Stimulated activated CD4-positive, alpha-beta T cell treated with anti-CD3 and anti-CD28 coated beads, TNF-alpha, amount 100 ng/mL, for 48 hours (primary cell): ENCODE measurements at places on chromosomes 16 and 17.
A peak's percentile ranks its signal among the peaks of the same experiment; 100 is the strongest.

DNA sequence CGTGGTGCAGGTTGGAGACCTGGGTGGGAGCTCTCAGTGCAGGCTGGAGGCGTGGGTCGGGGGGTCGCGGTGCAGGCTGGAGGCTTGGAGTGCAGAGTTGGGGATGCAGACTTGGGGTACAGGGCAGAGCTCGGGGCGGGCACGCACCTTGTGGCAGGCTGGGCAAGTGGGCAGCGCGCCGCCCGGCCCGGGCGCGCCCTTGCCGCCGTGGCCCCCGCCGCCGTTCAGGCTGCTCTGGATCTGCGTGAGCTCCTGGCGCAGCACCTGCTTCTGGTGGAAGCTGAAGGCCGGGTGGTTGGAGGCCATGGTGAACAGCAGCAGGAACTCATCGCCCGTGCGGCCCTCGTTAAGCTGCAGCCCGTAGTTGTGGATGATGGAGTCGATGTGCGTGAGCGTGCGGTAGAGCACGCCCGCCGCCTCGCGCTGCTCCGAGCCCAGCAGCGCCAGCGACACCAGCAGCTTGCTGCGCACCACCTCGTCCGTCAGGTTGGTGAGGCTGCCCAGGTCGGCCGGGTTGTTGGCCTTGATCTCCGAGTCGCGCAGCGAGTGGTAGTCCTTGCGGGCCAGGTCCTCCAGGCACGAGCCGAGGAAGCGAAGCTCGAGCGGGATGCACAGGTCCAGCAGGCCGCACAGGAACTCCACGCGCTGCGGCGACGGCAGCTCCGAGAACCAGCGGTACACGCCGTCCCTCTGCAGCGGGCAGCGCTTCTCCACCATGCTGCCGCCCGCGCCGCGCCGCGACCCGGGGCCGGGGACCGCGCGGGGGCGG is 1.1 kb downstream of the ZCCHC14 start:
- DNase-seq, result no peak

- no peak for DNase-seq
These were observed 10.9 kb downstream of the HAS3 start for GRCh38 chr16:69116256-69116875.

DNA sequence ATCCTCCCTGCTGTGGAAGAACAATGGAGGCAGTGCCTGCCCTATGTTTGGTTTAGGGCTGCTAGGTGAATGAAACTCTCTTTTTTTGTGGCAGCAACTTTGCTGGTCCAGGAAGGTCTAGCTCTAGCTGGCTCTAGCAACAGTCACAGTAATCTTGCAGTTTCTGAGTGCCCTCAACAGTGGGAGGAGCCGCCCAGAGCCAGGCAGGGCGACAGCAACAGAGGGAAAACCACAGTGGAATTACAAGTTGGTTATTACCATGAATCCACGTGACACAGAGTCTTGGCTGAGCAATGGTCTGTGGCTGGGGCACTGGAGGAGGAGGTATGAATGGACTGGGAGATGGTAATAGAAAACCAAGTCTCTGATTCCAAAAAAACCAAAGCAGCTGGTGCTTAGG is 10.3 kb downstream of the HSPB9 start:
- no peak for DNase-seq

DNA sequence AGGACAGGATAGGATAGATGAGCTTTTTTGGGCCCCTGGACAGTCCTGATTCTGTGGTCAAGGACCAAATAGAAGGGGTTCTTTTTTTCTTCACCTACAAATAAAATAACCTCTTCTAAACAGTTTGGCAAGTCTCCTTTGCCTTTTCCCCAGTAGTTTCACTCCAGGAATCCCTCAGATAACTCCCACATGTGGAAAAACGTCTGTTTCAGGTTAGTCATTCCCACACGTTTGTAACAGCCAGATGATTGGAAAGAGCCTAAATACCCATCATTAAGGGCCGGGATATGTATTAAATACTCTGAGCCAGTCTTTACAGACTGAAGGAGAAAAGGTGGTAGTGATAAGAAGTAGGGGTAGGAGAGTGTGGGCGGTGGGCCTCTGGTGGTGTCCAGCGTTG is 58.3 kb downstream of the PLD6 start:
- no peak for DNase-seq

GRCh38 chr16:56425439-56425832 is at the start of gene AMFR:
Gene AMFR, minus strand, starts transcription at chr16:56425545. Its CDS starts 218 bp downstream, at chr16:56425327.
- DNase-seq, result peak; percentile 32
